Hippocampal formation (tissue), 2 donors: ENCODE measurements at places on chromosomes 5 and 9.

GRCh38 chr9:20640331-20641187 lies 18.3 kb upstream of the MLLT3 start:
- peak; percentile 19 for DNase-seq

GRCh38 chr5:135028791-135029476 lies 5.1 kb downstream of the PITX1 start:
- no peak for DNase-seq

- DNase-seq: no peak
Observed at GRCh38 chr9:38003230-38003629, 65.8 kb downstream of the SHB start.

GRCh38 chr9:98838155-98838867 lies 30.8 kb downstream of the GALNT12 start:
- no peak for DNase-seq

GRCh38 chr9:82895822-82896110 lies 167.2 kb downstream of the RASEF start:
- no peak for DNase-seq

- no peak for DNase-seq
Observed at GRCh38 chr9:92644278-92644677, 25.7 kb downstream of the IPPK start.

GRCh38 chr5:108905805-108906204 lies 158.1 kb downstream of the FER start:
- DNase-seq: no peak

- no peak for DNase-seq
Observed at GRCh38 chr5:53503562-53504218, 23.3 kb downstream of the FST start.

DNA sequence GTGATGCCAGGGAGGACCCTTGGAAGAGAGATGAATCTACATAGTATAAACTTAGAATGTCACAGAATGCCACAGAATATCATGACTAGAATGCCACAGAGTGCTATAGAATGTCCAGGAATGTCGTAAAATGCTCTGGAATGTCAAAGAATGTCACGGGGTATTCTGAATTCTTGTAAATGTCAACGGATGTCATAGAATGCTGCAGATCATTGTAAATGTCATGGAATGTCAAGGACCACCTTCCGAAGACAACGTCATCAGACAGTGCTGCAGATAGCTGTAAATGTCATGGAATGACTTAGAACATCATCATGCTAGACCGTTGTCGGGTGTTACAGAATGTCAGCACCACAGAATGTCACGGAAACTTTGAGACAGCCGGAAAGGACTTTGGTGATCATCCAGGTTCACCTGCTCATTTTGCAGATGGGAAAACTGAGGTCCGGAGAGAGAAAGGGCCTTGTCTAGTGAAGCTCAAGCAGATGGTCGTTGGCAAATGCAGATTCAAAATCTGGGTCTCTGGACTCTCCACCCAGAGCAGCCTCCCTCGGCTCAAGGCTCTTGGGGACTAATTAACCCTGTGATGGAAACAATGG lies 117.1 kb downstream of the LHX2 start:
- DNase-seq: no peak

GRCh38 chr5:153905219-153905618 lies 133.5 kb downstream of the FAM114A2 start:
- no peak for DNase-seq

- DNase-seq: no peak
Observed at GRCh38 chr5:82884821-82885471, 192.2 kb downstream of the TMEM167A start.

DNA sequence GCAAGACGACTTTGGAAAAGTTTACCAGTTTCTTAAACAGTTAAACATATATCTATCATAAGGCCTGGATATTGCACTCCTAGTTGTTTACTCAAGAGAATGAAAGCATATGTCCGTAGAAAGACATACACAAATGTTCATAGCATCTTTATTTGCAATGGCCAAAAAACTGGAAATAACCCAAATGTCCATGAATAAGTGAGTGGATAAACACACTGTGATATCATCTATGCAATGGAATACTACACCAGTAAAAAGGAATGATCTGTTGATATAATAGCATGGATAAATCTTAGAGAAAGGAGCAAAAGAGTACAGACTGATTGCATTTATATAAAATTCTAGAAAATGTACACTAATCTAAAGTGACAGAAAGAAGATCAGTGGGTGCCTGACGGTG lies 28.0 kb upstream of the VCAN start:
- no peak for DNase-seq

GRCh38 chr5:127612441-127613141 lies 36.3 kb upstream of the CTXN3 start:
- DNase-seq: no peak

DNA sequence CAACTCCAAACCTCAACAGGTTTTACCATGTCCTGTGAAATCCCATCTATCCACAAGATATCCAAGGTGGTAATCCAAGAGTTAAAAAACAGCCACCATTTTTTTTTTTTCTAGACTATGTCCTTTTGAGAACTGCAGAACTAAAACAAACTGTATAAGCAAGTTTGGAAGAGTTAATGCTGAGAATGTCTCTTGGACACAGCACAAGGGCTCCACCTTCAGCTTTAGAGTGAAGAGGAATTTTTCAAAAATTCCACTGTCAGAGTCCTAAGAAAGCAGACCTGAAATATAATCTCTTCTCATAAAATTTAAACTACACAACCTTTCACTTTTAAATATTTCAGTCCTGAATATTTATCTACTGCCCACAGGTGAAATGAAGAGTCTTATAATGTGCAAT lies 167.8 kb upstream of the CCNG1 start:
- DNase-seq: peak; percentile 12

DNA sequence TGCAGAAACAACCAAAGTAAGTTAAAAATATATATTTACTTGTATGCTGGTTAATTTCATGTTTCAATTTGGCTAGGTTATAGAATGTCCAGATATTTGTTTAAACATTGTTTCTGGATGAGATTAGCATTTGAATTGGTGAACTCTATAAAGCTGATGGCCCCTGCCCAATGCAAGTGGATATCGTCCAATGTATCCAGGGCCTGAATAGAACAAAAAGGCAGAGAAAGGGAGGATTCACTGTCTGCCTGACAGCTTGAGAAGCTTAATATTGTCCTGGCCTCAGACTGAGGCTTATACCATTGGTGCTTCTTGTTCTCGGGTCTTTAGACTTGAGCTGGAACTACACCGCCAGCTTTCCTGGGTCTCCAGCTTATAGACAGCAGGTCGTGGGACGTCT lies 446.7 kb upstream of the ACTBL2 start:
- DNase-seq: no peak

DNA sequence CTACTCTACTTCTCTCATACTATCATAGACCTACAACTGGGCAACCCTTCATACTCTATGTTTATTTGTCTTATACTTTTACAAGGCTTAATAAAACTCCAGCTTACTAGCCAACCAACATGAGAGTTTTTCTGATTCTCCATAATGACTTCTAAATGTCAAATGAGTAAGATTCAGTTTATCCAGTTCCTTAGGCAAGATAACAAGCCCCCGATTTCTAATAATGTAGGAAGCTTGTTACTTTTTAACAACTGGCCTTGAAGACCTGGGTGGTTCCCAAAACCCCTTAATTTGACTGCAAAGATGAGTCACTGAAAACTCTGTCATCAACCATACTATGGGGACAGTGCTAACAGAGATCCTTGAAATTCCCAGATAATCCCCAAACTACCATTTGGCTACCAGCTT lies 294.6 kb upstream of the ACTBL2 start:
- no peak for DNase-seq

DNA sequence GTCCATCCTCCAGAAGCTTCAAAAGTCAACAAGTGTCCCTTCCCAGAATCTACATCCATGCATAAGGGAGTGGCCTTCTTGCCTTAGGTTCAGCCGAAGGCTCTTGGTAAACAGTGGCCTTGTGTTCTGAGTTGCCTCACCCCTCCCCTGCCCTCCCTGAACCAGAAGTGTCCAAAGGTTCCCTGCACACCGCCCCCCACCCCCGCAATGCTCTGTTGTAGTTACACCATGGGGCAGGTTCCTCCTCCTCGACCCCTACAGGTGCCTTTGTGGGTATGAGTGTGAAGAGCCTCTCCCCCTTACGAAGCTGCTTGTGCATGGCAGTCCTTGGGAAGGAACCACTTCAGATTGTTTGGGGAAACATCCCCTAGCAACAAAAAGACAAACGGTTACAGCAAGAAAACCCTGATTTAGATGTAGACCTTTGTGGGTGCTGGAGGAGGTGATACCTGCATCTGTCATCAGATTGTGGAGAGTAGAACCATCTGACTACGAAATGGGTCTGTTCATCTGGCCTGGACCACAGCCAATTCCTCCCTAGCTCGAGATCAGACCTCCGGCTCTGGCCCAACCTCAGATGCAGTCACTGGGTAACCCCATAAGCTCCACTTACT lies 7.1 kb downstream of the SPACA9 start:
- DNase-seq: no peak

DNA sequence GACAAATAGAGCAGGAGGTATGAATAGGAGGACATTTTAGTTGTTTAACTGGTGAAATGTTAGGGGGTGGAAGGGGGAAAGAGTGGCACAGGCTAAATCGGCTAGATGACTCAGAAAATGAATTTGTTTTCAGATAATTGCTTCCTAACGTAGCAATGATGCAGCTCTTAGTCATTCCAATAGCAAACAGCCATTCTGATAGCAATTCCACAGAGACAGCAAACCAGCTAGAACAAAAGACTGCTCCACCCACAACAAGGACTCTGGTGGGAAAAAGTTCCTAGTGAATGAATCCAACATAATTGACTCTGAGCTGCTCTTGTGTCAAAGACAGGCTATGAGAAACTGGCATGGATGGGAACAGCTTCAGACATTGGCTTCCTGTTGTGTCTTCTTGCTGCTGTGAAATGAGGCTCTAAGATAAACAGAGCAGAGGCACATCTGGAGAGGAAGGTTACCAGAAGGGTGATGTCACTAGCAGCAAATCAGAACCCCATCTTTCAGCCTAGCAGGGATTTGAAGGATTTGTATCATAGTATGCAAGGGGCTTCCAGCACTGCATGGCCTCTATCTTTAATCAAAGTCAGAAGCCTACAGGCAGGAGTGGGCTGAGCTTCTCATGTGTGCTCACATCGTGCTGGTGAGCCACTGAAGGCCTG lies 28.1 kb upstream of the F2RL1 start:
- DNase-seq: no peak

DNA sequence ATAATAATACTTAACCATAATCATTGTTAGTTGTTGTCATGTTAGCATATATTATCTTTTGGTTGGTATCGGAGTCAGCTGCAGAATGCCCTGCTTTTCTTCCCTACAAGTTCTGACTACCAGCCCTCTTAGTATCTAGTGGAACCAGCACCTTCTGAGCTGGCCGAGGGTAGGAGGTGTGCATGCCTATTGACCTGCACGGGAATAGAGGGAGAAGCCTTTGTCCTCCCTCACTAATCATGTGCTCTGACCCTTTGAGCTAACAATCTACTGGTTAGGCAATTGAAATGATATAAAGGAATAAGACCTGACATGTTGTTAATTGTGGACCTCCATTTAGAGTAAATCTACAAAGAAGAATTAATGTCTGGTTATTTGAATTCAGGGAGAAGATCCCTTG lies 4.1 kb downstream of the PCSK5 start:
- no peak for DNase-seq

DNA sequence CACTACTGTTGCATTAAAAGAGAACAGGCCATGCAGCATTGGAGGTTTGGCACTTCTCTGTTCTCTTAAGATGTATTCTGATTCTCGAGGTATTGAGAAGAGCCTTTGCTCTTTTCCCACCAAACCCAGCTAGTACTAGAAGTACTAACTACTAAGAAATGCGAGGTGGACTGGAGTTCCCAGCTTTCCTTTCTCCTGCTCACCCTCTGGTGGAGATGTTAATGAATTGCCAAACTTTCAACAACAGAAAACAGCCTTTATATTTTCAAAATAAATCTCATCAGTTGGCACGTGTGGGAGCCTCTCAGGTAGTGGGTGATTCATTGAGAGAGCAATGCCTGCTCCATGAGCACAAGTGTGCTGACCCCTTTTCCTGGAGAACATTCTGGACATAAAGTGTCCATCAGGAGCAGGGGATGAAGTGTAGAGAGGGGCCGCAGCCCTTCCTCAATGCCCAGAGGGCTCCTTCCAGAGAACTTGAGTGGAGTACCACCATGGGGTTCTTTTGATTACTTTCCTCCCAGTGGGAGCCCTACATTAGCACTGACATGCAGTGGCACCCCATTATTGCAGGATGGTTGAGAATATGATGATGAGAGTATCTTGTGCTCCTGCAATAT lies 45.7 kb downstream of the TMEM174 start:
- no peak for DNase-seq

DNA sequence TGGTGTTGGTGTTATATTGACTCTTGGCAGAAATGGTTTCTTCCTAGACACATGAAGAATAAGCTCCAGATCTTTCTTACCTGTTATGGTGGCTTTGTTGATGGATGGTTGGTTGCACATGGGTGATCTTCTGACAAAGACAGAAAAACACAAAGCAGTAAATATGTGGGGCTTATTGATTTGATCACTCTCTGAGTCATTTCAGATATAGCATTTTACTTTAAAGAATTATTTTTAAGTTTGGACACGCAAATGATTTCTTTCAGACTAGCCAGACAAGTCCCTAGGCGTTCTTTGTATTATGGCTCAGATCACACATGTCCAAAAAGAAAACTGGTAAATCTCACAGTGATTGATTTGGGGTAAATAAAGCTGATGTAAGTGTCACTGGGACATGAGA lies 597.6 kb downstream of the RAB3C start:
- no peak for DNase-seq

DNA sequence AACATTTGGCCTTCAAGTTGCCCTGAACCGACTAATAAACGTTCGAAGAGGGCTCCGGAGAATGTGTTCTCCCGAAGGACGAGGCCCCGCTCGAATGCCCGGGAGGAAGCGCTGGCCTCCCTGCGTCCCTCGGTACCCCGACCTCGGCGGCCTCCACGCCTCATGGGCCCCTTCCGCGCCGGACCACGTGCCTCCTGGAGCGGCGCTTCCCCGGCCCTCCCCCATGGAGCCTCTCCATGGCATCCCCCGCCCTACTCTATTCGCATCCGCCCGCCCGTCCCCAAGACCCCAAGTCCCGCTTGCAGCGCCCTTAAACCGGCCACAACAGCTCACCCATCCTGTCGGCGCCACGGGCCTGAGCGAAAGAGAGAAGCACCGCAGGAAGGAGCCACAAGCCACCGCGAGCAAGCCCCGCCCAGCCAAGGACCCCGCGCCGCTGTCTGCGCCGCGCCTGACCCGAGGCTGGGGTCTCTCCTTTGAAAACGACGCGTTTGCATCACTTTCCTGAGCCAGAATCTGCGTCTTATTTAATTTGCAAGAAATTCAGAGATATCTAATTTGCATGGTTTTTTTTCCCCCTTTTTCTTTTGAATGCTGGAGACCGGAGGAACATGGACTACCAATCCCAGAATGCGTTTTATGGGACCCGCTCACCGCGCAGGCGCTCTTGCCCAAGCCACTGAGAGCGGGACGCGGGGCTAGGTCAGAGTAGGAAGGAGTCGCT lies at the start of gene RPS23:
Gene RPS23 (minus strand): TSS at position 368 of the 724 bp plus-strand sequence. CDS start 31 bp downstream, at position 337.
- DNase-seq: peak; percentile 91

GRCh38 chr5:55480781-55481180 lies 54.0 kb downstream of the PLPP1 start:
- no peak for DNase-seq

- no peak for DNase-seq
Observed at GRCh38 chr5:109982966-109983534, 293.3 kb downstream of the MAN2A1 start.

GRCh38 chr5:127233590-127233989 lies 57.0 kb upstream of the MEGF10 start:
- DNase-seq: no peak

GRCh38 chr9:136403538-136403914 lies 3.6 kb upstream of the SNAPC4 start:
- DNase-seq: no peak
